ENCODE measurements at places on chromosomes 5 and 9. TPM values are rescaled to one million over a fixed set of nuclear protein-coding genes. Genes with fewer than 3 reads are reported as not detected.

ADCY2 gene
- total RNA-seq = 4.6 TPM

SCGB3A2 gene
- total RNA-seq = not detected

GRCh38 chr5:92605591-92605990 is 975.4 kb downstream of the NR2F1-AS1 start:
- DNase-seq = no peak

DNA sequence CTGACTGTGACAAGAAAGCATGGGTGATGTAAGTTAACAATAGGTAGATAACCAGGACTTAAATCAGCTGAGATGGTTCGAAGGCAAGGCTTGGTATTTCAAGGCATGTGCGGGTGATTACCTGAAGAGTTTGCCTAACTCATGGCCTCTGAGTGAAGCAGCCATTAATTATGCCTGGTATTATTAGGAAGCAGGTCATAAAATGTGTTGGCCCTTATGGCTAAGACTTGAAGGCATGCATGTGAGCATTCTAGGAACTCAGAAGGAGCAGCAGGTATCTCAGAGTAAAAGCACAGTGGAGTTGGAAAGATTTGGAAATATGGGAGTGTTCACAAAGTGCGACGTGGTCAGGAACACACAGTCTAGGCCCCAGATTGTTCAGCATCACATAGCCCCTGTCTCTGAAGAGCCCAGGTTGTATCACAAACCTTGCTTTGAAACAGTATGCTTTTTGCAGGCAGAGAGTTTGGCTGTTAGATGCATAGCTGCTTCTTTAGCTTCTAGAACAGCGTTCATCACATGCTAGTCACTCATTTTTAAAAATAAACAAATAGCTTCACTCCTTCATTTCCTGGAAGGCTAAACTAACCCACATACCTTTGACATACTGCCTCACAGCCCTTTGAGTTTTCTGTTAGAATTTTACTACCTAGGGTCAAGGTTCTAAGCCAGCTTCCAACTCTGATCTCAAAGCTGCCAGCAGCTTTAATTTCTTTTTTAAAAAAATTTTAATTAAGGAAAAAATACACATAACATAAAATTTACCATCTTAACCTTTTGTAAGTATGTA is 2.1 kb downstream of the HEXB start:
- no peak for DNase-seq
